Motor neuron (in vitro differentiated cells): ENCODE measurements at places on chromosomes 2 and 18. TPM values are rescaled to one million over a fixed set of nuclear protein-coding genes. Genes with fewer than 3 reads are reported as not detected.

DNA sequence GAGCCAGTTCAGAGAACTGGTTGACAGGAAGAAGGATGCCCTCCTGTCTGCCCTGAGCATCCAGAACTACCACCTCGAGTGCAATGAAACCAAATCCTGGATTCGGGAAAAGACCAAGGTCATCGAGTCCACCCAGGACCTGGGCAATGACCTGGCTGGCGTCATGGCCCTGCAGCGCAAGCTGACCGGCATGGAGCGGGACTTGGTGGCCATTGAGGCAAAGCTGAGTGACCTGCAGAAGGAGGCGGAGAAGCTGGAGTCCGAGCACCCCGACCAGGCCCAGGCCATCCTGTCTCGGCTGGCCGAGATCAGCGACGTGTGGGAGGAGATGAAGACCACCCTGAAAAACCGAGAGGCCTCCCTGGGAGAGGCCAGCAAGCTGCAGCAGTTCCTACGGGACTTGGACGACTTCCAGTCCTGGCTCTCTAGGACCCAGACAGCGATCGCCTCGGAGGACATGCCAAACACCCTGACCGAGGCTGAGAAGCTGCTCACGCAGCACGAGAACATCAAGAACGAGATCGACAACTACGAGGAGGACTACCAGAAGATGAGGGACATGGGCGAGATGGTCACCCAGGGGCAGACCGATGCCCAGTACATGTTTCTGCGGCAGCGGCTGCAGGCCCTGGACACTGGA lies 92.5 kb upstream of the EML6 start:
- ATAC-seq: no peak

- no peak for ATAC-seq
Observed at GRCh38 chr2:160970052-160970965, 189.9 kb upstream of the TANK start.

DNA sequence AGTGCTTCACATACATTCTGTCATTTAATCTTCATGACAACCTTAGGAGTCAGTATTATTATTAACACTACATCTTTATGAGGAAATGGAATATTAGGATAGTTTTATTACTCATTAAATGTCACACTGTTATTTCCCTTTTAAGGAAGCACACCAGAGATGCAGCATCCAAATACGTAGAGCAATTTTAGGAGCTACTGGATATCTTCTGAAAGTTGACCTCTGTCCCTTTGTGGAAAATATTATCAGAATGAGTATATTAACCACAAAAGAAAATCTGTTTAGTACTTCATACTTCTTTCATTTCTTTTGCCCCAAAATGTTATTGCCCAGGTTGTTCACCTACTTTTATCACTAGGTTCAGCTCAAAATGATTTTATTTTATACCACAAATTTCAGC lies 72.9 kb upstream of the APCDD1 start:
- no peak for ATAC-seq

- peak; percentile 51 for ATAC-seq
Observed at GRCh38 chr2:57516698-57517340, 529.8 kb upstream of the VRK2 start.

DNA sequence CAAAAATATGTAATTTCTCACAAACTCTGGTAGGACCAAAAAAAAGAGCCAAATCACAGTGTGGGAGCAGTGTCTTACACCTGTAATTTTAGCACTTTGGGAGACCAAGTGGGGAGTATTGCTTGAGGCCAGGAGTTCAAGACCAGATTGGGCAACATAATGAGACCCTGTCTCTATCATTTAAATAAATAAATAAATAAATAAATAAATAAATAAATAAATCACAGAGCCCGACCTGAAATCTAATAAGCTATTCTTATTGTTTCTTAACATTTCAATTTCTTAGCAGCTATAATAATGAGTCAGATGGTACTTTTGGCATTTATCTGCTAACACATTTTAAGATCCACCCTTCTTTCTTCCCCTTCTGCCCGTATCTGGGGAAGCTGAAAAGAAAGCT lies 1229.6 kb downstream of the SUCLG1 start:
- no peak for ATAC-seq

GRCh38 chr18:27704736-27705361 lies 472.1 kb downstream of the CDH2 start:
- ATAC-seq: no peak

- no peak for ATAC-seq
Observed at GRCh38 chr2:84870306-84870705, 10.6 kb downstream of the TRABD2A start.

DNA sequence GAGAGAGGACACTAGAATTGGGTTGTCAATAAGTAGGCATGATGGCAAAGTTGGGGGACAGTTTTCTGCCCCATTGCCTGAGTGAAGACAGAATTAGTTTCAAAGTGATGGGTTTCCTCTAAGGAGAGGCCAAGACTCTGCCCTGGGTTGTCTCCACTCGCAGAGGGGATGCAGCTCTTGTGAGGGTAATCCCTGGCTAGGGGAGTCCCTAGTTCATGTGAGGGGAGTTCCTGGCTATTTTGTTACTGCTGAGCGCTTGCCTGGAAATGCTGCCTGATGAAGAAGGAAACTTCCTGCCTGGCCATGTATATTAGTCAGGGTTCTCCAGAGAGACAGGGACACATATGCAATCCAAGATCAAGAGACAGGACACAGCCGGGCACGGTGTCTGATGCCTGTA lies 501.5 kb downstream of the BCL11A start:
- no peak for ATAC-seq

DSC3 gene
- 0.20 and 0.59 TPM in 2 replicates for total RNA-seq

DLGAP1 gene
- total RNA-seq: 0.36 and 0.81 TPM in 2 replicates

DLX1 gene
- 68.3 and 76.5 TPM in 2 replicates for total RNA-seq

GRCh38 chr18:8818982-8819381 lies 113.6 kb downstream of the MTCL1 start:
- ATAC-seq: no peak

KCNG2 gene
- 0.93 TPM in 1 of 2 replicates, not detected in the other for total RNA-seq

DNA sequence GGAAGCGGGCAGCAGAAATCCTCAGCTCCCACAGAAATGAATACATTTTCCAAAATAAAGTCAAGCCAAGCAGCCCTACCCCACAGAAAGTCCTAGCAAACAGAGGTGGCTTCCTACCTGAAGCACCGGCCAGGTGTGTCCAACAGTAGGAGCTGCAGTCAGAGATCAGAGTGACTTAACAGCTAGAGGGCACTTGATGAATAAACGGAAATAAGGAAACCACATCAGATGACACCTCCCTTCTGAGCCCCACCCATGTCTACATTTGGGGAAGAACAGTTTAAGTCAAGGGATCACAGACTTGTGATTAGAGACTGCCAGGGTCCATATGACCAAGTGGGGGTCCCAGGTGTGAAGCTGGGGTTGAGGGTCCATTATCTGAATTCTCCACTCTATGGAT lies at the start of gene CXCR1:
Gene CXCR1 (minus strand): TSS at position 172 of the 400 bp plus-strand sequence. CDS start 1,751 bp downstream, outside the sequence.
- no peak for ATAC-seq

MATN3 gene
- 0.82 and 1.0 TPM in 2 replicates for total RNA-seq

TRIM43 gene
- not detected in 2 replicates for total RNA-seq

GRCh38 chr2:89833116-89833779 lies 1141.8 kb downstream of the RPIA start:
- ATAC-seq: no peak

DNA sequence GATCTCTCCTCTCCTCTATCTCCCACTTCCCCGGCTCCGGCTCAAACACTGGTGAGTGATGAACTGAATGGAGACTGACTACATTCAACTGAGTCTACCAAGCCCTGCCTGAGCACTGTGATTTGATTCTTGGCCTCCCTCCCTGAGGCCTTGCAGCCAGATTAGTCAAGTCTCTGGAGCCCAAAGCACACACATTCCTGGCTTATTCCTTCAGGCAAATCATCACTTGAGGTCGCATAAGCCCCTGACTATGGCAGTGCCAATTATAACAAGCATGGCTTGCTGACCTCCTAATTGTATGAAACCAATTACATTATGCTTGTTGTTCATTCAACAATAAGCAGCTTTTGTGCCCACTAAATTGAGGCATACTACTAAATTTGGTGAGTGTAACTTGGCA lies 34.6 kb downstream of the EFEMP1 start:
- no peak for ATAC-seq

NOL4 gene
- total RNA-seq: 16.9 and 18.3 TPM in 2 replicates

DNA sequence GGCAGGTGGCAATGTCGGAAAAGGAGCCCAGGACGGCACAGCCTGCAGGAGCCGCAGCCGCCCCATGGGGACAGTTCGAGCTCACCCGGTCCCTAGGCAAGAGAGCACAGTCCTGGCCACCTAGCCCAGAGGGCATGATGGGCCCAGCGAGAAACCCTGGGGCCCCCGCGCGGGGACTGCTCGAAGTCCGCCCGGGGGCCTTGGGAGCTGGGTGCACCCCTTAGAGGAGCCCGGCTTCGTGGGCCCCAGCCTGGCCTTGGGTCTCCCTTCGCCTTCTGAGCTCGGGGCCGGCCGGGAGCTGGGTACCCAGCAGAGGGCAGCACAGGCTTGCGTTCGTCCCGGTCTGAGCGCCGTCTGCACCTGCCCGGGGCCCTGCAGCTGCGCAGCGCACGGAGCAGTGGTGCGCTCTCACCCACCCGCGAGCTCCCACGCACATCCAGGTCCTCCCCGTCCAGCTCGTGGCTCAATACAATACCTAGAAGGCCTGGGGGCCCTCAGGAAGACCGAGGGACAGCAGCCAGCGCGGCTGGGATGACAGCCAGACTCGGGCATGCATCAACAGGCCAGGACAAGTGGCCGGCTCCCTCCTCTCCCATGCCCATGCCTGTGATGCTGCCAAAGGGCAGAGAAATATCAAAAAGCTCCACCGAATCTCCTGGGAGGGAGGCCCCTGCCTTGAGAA lies 96.2 kb upstream of the ZNF532 start:
- ATAC-seq: peak; percentile 98

DNA sequence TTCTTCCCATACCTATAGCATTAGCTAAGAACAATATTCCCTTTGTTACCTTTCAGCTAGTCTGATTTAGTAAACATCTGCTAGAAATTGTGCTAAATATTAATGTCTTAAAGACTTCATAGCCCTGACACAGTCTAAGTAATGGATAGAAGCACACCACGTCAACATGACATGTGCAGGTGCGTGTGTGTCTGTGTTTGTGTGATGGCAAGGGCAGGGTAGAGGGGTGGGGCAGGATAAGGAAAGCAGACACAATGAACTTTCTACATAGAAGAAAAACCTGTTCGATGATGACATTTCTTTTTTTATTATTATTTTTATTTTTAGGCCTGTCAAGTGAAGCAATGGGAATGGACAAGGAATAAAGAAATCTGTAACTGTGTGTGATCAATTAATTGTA lies 223.3 kb downstream of the NOL4 start:
- no peak for ATAC-seq

DNA sequence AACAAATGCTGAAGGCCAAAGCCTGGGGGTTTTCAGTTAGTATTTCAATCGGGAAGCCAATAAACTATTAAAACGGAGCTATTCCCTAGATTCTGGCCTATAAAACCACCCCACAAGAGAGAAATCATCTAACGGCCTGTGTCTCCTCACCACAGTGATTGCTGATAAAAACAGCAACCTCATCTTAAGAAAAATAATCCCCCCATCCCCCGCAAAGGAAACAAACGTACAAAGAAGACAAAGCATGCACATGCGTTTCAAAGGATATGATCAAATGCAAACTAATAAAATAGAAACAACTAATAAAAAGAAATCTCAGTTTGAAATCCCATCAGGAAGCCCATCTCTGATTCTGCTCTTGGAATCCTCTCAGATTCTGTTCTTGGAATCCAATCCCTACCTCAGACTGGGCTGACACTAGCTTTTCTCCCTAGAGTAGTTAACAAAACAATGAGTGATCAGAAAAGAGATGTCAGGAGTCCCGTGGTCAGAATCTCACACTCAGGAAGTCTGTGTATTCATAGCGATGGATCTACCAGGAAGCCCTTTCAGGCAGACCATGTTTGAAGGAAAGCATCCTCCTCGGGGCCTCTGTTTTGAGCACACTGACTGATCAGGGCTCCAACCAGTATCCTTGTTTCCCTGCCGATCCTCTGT lies 150.7 kb downstream of the THADA start:
- ATAC-seq: no peak

MC5R gene
- 0.09 and 0.13 TPM in 2 replicates for total RNA-seq

VSNL1 gene
- total RNA-seq: 1.4 and 1.5 TPM in 2 replicates

RFX8 gene
- total RNA-seq: 0.50 TPM in 1 of 2 replicates, not detected in the other

FOXI3 gene
- total RNA-seq: 0.45 and 0.86 TPM in 2 replicates

GRCh38 chr18:10477121-10477862 lies 22.9 kb downstream of the APCDD1 start:
- ATAC-seq: no peak
